ENCODE measurements at places on chromosomes 6 and 20.
A peak's percentile ranks its signal among the peaks of the same experiment; 100 is the strongest.

- no peak for DNase-seq
Measured at GRCh38 chr6:100948381-100949133, 67.4 kb upstream of the ASCC3 start.

DNA sequence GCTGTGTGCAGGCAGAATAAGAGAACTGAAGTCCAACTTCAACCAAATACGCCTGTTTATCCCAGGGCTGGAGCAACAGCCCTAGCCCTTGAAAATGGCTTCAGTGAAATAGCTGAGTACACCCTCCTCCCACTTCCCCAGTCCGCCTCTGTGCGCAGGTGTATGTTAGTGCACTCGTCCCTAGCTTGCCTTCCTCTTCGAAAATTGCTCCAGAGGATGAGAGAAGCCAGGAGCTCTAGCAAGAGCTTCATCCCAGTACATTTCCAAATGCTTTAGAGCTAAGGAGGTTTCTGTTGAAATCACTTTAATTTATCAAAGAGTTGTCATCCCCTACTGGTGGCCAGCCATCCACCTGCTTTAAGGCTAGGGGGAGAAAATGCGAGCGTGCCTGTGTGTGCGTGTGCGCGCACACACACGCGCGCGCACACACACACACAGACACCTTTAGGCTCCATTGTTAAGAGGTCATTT lies 5.4 kb upstream of the POU3F2 start:
- DNase-seq = no peak

DNA sequence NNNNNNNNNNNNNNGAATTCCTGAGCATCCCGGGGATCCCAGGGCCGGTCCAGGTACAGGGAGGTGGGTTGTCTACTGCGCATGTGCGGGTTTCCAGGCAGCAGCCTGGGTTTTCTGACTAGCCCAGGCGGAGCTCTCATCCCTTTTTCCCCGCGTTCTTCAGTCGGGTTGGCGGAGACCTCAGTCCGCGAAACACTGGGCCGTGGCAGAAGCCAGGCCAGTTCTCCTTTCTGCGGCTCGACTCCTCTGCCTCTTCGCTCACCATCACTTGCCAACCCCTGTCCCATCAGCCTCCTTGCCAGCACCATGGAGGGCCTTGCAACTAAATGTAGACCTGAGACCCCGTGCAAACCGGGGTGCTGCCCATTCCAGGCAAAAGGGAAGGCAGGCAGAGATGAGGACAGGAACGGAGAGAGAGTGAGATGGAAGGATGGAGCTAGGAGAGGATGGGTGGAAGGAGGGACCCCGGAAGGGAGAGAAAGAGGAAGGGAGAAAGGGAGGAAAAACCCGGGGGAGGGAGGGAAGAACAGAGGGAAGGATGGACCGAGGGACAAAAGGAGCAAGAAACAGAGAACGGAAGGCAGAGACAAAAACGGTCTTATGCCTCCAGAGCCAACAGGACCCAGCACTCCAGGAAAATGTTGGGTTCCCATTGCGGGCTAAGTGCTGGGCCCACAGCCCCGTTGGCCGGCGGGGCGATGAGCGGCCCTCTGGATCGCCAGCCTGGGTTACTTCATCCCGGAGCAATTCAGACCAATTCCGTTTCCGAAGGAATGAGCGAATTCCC lies 445.4 kb upstream of the DEFB115 start:
- peak; percentile 35 for DNase-seq

- DNase-seq = no peak
Measured at GRCh38 chr6:121504227-121504626, 68.8 kb downstream of the GJA1 start.
